ENCODE measurements at places on chromosomes 3 and 15.

GRCh38 chr3:42991341-42992315 lies 12.5 kb downstream of the GASK1A start:
- DNase-seq: no peak

- DNase-seq: no peak
Observed at GRCh38 chr15:59352189-59352588, 20.5 kb downstream of the MYO1E start.

DNA sequence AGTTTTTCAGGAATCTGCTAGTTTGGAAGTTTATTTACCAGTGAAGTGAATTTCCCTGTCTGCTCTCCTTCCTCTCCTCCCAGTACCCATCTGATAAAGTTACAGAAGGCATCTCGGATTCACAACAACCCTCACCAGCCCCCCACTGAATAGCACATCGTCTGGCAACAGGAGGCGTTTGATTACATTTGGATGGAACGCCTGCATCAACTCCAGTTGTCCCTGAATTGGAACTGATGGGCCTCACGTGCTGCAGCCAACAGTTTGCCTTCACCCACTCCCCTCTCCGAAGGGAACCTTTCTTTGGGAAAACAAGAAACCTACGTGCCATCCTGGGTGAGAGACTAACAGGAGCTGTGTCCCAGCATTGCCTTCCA lies 59.5 kb upstream of the BCL6 start:
- DNase-seq: no peak

GRCh38 chr15:40232625-40233070 lies 6.2 kb upstream of the PAK6 start:
- no peak for DNase-seq

- DNase-seq: no peak
Observed at GRCh38 chr3:27657404-27657803, 64.7 kb downstream of the EOMES start.

- DNase-seq: no peak
Observed at GRCh38 chr3:192843119-192843518, 74.5 kb downstream of the MB21D2 start.
